ENCODE measurements at places on chromosomes 11 and 22.
A peak's percentile ranks its signal among the peaks of the same experiment; 100 is the strongest.

- peak; percentile 78 for DNase-seq
These were observed 15.9 kb downstream of the CRELD2 start for GRCh38 chr22:49934160-49934890.

DNA sequence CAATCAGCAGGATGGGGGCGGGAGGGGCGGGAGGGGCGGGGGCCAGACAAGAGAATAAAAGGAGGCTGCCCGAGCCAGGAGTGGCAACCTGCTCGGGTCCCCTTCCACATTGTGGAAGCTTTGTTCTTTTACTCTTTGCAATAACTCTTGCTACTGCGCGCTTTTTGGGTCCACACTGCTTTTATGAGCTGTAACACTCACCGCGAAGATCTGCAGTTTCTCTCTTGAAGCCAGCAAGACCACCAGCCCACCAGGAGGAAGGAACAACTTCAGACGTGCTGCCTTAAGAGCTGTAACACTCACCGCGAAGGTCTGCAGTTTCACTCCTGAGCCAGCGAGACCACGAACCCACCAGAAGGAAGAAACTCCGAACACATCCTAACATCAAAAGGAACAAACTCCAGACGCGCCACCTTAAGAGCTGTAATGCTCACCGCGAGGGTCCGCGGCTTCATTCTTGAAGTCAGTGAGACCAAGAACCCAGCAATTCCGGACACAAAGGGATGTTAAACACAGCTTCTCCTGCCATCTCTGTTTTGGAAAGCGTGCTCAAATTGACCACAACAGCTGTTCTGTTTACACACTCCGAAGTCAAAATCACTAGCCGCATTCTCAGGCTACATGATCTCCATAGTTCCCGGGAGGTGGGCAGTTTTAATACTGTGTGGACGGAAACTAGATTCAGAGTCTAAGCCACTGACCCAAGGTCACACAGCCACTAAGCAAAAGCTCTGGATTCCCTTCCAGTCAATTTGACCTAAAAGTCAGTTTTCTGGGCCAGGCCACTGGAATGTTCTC lies 11.9 kb downstream of the PLAAT2 start:
- no peak for DNase-seq

DNA sequence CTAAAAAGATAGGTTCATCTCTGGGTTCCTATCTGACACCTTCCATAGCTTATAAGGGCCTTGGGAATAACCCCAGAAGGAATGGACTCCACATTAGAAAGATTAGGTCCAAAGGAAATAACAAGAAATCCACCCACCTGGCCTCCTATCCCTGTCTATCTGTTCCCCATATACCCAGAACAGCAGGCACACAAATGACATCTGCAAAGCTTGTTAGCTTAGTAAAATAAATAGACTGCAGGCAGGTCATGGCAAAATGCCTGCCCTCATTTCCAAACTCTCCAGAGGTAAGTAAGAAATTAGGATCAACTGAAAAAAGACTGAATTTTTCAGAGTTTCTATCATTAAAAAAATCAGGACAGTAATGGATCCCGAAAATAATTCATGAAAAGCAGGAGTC lies 489.5 kb downstream of the DLG2 start:
- DNase-seq: no peak

GRCh38 chr22:20530368-20531153 lies 23.2 kb downstream of the MED15 start:
- no peak for DNase-seq

GRCh38 chr11:24866743-24867142 lies 369.9 kb downstream of the LUZP2 start:
- no peak for DNase-seq

DNA sequence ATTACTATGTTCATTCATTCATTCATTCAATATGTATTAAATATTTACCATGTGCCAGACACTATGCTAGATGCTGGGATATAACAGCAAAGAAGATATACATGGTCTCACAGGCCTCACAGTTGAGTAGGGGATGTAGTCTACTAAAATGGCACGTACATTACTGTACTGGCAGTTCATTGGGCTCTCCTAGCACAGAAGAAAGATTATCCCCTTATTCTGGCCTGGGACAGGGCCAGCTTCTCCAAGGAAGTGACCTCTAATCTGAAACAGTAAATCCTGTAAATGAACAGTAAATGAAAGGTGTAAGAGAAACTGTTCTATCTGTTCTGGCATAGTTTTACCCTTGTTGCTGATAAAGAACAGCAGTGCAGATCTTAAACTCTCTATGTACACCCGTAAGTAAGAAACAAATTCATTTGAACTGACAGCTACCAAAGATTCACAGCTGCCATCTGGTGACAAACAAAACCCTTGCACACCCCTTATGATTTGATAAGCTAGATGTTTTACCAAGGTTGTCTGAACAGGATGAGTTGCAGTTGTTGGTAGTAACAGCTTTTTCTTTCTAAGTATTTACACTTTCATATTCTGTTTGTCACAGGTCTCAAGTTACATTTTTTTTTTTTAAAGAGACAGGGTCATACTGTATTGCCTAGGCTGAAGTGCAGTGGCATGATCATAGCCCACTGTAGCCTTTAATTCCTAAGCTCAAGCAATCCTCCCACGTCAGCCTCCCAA lies 263.1 kb downstream of the TMEM135 start:
- peak; percentile 57 for DNase-seq

DNA sequence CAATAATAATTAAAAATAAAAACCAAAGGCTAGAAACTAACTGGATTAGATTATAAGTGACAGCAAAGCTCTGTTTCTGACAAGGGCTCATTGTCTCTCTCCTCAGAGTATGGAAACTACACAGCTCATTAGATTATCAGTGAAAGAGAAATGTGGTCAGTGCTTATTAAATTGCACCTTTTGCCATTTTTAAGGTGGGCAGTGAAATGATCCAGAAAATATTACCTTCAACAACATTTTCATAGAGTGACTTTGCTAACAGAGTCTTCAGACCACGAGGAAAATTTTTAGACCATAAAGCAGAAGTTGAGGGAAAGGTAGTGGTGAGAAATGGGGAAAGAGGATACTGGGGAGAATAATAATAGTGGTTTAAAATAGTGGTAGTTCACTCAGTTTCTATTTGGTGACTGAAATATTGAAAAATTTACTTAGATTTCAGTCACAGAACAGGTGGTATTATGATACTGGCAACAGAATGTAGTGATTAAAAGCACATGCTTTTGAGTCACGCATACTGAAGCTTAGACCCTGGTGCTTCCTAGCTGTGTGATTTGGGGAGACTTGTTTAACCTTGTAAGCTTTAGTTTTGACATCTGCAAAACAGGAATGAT lies 684.0 kb upstream of the CCDC90B start:
- DNase-seq: no peak

- peak; percentile 81 for DNase-seq
These were observed 27.6 kb upstream of the TOLLIP start for GRCh38 chr11:1336836-1337646.

GRCh38 chr11:63858628-63859550 lies 20.0 kb downstream of the MARK2 start:
- no peak for DNase-seq

DNA sequence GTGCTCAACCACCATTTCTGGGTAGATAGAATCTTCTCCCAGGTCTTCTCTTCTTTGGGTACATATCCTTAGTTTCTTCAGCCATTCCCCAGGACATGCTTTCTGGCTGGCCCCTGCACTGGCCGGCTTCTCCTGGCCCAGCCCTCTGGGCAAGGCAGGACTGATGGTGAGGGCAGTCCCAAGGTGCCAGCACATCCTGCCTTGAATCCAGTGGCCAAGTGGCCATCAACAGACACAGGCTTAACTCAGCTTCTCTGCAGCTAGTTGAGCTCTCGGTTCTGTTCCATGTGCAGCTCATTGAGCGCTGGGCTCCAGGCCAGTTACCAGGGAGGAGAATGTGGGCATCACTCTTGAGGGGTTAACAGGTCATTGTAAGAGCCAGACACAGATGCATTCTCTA lies 17.6 kb downstream of the SMIM38 start:
- no peak for DNase-seq

GRCh38 chr22:21025266-21025665 lies 7.1 kb downstream of the SLC7A4 start:
- DNase-seq: peak; percentile 77

GRCh38 chr11:60087239-60087638 lies 1.2 kb upstream of the MS4A2 start:
- no peak for DNase-seq

DNA sequence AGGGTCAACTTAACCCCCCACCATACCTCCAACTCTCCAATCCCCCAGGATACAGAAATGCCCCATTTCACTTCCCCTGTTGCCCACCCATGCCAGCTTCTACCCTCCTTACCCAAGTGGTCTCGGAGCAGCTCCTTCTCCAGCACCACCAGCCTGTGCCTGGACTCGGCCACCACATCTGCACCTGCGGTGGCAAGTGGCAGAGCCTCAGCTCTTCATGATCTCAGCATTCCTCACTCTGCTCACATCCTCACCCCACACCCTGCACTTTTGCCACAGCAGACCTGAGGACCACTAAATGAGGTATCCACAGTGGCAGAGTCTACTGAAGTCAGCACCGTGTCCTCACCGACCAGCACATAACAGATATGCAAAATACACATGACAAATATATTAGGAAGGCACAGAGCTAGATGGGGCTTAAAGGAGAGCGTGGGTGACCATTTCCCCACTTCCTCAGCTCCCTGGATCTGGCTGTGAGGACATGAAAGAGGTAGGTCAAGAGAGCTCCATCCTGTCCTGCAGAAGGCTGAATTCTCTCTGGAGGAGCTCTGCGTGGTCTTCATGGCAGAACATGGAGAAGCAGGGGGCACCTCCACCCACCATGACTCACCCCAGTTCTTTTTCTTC lies 9.7 kb downstream of the NHERF4 start:
- DNase-seq: no peak

DNA sequence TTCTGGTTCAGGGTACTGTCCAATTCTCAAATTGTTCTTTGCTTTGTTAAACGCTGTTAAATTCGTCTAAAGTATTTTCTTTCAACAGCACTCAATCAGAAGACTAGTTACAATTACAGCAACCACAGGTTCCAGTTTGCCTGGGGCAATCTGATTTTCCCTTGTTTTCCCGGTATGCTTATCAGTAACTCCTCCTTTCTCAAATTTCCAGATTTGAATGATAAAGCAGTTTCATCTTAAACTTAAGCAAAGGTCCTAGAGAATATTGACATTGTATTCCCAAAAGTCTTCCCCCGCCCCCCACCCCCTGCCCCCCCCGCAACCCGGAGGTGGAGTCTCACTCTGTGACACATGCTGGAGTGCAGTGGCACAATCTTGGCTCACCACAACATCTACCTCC lies 10.5 kb upstream of the USP28 start:
- no peak for DNase-seq

- DNase-seq: no peak
These were observed 1235.2 kb downstream of the BRD1 start for GRCh38 chr22:48592488-48592887.

GRCh38 chr11:16759857-16760508 lies 21.5 kb downstream of the C11orf58 start:
- no peak for DNase-seq

DNA sequence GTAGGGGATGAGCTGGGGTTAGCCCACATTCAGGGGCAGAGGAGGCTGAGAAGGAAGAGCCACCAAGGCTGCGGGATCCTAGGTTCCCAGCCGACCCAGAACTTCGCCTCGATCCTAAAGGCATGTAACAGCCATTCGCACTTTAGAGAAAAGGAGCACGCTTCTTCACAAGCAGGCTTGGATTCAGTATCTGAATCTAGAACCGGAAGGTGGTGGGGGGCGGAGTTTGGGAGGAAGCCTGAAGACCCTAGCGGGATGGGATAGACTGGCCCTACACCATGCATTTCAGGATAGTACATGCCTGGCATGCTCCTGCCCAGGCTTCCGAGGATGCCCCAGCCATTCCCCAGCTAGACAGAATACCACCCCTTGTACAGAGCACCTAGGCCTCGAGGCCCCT lies 4.4 kb downstream of the SCARF2 start:
- DNase-seq: no peak

- no peak for DNase-seq
These were observed 18.8 kb upstream of the ST3GAL4 start for GRCh38 chr11:126336671-126337101.

DNA sequence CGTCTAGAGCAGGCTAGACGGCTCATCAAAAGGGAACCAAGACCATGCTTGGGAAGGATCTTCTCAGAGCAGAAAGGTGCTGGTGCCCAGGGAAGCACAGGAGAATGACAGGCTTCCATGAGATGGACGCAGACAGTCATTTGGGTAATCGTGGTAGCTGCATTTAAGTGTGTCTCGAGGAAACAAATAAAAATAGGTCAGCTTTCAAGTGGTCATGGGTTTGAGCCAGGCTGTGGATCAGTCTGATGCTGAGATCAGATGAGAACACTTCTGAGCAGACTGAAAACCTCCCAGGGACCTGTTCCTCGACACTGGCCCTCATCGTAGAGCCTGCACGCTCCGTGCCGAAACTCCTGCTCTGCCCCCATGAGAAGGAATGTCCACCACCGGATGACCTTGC lies 4.7 kb downstream of the CARS1 start:
- no peak for DNase-seq

GRCh38 chr11:46006418-46007070 lies 84.1 kb downstream of the LARGE2 start:
- DNase-seq: peak; percentile 83

- no peak for DNase-seq
These were observed 128.3 kb downstream of the TEAD1 start for GRCh38 chr11:12802418-12803085.

DNA sequence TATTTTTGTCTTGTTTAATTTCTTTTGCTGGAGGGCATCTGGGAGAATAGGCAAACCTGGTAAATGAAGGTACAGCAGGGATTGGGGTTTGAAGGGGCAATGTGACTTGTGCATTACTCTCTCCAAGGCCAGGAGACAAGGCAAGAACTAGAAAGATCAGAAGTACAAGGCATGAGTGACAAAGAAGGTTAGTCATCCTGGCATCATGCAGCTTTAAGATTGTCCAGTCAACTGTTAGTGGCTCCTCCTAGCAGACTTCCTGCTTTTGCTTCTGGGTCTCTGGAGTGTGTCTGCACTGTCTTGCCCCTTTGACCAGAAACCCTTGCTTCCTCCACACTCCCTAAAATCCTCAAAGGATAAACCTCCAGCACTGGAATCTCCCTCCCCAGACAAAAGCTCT lies 27.2 kb upstream of the GLYATL1 start:
- DNase-seq: no peak

DNA sequence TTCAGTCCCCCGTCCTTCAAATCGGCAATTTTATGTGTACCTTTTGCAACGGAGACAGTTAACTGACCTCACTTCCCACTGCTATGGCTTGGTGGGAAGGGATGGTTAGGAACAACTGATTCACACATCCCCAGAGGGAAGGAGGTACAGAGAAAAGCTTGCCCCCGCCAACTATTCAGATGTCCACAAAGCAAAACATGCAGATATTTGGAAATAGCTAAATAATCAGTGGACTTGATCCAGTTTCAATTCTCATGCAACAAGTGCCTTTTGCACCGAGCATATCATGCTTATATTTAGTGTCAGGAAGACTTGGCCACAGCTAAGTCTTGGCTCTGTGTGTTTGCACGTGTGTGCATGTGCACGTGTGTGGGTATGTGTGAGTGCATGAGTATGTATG lies 144.6 kb downstream of the SNX19 start:
- no peak for DNase-seq

GRCh38 chr11:63999349-64000025 lies 13.2 kb downstream of the OTUB1 start:
- DNase-seq: peak; percentile 84

- no peak for DNase-seq
These were observed 36.7 kb downstream of the TPST2 start for GRCh38 chr22:26553056-26553752.

Measured in activated CD4-positive, alpha-beta T cell treated with anti-CD3 and anti-CD28 coated beads, Interleukin-2, amount 10 ng/mL, durations not matched to agents 24 days and 14 days (primary cell).